ENCODE measurements at places on chromosomes 7 and 10. TPM values are rescaled to one million over a fixed set of nuclear protein-coding genes. Genes with fewer than 3 reads are reported as not detected.

The PILRA gene
- polyA plus RNA-seq = 2.3 TPM

The IFIT5 gene
- 17.3 TPM for polyA plus RNA-seq

The SCRN1 gene
- 55.5 TPM for polyA plus RNA-seq

The ATG9B gene
- polyA plus RNA-seq = 11.2 TPM

The TRIM74 gene
- 0.66 TPM for polyA plus RNA-seq

The KIAA1217 gene
- polyA plus RNA-seq = not detected

The TMEM225B gene
- 1.6 TPM for polyA plus RNA-seq

The CPEB3 gene
- polyA plus RNA-seq = 2.5 TPM

The LIPN gene
- 0.31 TPM for polyA plus RNA-seq

The TET1 gene
- 1.0 TPM for polyA plus RNA-seq

The COL28A1 gene
- not detected for polyA plus RNA-seq

All from IgD-negative memory B cell (primary cell).